Thoracic aorta (tissue), 2 donors: ENCODE measurements at places on chromosomes 13 and 19.

DNA sequence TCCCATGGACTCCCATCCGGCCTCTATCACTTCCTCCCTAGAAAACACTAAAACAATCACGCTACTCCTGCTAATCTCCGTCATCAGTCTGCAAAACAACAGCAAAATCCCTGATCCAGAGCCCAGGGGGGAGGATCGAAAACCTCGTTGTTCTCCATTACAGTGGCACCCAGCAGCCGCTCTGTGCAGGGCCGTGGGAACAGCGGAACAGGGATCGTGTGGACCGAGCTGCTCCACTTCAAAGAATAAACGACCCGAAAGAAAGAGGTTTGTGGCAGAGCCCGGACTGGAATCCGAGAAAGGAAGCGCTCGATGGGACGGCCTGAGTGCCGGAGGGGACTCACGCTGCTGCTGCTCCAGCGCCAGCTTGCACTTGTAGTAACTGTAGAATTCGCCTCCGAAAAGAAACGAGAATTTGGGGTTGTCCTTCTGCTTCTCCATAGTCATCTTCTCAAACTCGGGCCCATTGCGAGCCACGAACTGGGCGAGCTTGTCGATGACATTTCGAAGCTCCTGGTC lies 652 bp downstream of the CHERP start:
- DNase-seq = no peak

DNA sequence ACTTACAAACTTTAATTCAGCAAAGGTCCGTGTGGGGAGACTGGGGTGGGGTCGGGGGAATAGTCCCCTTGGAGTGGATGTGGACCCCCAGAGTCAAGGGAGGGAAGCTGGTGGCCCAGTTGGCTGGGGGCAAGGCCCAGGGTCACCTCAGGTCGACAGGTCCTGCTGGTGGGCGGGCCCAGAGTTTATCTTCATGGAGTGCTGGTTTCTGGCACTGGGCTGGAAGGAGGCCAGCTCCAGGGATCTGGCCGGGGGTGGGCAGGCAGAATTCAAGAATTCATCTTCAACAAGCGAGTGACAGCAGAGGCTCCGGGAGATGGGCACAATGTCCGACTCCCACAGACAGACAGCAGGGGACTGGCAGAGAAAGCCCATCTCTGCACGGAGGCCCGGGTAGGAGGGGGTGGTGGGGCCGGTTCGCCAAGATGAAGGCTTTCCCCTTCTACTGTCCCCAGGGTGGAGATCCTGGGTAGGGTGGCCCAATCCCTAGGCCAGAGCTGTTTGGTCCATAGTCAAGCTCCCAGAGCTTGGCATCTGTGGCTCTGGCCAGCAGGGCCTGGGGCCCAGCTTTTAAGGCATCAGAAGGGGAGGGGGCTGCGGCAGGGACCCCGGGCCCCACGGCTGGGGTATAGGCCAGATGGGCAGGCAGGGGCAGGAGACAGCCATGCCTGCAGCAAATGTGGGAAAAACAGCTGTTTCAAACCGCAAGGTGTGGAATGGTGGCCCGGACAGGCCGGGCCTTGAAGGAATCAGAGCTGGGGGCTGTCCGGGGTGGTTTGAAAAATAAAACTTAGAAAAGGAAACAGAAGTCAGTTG lies 622 bp upstream of the FDX2 start:
- DNase-seq = no peak

GRCh38 chr13:111327730-111328573 lies 7.5 kb downstream of the TEX29 start:
- DNase-seq = no peak

- no peak for DNase-seq
These were observed 1163.3 kb upstream of the PRR20A start for GRCh38 chr13:55977436-55977835.

DNA sequence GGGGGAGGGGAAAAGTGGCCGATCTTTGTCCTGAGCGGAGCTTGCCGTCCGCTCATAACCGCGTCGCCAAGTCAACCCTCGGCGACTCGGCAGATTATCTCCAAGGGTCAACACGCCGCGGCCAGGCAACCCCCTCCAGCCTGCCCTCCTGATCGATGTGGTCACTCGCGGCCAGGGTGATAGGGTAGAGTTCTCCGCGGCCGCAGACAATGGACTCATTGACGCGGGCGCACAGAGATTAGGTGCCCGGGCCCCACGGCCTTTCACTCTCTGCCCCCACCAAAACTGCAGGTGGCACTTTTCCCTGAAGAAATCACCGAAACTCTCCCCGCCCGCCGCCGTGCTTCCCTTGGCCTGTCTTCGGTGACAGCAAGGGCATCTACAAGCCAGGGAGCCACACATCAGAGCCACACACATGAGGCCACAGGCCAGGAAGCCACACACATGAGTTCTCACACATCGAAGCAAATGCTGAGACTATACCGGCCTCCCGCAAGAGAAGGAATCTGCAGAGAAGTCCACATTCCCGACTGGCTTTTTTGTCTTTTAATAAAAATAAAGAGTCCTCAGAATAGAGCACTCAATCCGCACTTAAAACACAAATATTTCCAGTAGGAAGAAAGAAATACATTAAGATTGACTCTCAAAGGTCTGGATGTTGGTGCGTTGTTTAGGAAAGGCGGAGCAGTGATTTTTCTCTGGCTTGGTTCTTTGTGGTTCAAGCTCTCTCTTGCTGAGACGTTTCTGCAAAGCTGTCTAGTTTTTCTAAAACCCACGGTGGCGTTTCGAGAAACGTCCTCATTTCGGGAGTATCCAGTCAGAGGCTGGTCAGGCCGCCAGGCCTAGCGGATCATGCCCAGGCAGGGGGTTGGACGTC lies 1.5 kb upstream of the PDX1 start:
- no peak for DNase-seq
